NCI-H2081 treated with DMSO at 0.1 percent for 48 hours (cell line): ENCODE measurements at places on chromosomes 4 and X.

DNA sequence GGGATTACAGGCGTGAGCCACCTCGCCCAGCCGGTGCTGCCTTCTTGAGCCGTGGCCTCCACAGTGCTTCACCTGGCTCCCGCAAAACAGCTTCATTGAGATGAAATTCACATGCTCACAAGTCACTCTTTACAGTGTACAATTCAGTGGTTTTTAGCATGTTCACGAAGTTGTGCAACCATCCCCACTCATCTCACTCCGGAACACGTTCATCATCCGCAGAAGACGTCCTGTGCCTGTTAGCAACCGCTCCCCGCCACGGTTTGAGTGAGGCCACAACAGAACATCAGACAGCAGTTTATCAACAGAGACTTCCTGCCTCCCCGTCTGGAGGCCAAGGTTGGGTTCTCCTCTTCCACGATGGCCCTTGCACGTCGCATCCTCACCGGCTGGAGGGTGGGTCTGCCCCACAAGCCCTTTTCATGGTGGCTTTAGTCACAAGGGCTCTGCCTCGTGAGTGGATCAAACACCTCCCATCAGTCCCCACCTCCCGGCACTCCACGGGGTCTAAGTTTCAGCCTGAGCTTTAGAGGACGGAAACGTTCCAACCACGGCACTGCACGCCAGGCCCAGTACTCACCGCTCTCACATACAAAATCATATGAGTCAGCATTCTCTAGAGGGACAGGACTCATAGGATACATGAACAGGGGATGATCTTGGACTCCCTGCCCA, 29.6 kb upstream of the SPON2 start:
- no peak for DNase-seq

DNA sequence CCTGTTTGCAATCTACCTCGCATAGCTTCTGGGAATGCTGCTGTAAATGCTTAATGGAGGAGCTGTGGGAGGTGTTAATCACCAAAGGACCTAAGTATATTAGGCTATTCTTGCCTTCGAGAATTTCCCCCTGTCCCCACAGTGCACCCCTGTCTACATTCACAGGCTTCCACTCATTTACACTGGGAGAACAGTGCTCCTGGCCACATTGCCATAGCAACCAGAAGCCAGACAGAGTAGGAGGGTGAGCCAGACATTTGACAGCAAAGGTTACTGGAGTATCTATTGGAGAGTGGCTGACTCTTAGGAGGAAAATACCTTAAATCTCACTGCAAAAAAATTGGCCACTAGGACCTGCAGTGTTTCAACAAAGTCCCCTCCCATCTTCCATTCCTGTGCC, 185.9 kb upstream of the PBDC1 start:
- DNase-seq = no peak

DNA sequence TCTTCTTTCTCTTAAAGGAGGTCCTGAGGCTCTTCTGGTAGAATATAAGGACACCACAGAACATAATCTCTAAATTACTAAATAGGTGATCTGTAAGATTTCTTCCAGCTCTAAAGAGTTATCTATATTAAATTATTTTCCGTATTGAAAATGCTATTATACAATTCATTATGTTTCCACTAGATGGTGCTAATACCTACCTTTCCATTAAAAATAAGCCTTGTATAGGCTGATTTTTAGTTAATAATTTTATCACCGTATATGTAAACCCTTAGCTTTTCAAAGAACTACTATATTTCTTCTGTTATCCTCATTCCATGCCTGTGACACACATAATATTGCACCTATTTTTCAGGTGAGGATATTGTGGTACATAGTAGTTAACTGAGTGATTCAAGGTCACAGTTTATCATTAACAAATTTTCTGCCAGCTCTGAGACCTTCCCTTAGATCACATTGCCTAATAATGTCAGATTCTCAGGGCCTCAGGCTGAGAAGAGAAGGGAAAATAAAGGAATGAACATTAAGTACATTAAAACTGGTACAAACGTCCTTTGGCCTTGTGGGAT, 138.8 kb downstream of the TEX11 start:
- DNase-seq = no peak

DNA sequence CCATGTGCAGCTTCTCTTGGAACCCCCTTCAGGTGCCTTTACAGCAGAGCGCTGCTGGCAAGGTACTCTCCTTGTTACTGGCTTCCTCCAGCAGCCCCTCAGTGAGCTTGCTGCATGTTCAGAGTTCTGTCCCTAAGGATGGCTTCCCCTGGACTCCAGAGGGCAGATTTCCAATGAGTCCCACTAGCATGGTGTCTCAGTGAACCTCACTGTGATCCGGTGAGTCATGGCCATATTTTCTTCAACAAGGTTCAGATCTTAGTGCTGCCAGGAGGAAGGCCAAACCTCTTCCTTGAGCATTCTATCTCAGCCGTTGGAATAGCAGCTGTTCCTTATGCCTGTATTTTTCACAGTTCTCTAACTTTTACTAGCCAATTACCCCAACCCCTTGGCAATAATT, 98.8 kb downstream of the CASK start:
- no peak for DNase-seq

DNA sequence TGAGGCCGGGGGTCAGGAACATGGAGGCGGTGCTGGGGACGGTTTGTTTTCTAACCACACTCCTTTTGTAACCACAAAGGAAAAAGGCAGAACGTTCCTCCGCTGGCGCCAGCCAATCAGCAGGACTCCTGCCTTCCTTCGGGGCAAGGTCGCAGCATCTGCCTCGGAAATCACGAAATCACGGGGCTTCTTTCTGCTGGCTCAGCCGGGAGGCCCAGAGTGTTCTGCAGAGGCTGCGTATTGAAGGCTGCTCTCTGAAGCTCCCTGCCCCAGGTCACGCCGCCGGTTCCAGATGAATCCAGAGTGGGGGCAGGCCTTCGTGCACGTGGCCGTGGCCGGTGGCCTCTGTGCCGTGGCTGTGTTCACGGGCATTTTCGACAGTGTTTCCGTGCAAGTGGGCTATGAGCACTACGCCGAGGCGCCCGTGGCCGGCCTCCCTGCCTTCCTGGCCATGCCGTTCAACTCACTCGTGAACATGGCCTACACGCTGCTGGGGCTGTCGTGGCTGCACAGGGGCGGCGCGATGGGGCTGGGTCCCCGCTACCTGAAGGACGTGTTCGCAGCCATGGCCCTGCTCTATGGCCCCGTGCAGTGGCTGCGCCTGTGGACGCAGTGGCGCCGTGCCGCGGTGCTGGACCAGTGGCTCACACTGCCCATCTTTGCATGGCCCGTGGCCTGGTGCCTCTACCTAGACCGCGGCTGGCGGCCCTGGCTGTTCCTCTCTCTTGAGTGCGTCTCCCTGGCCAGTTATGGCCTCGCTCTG, 9.4 kb downstream of the TMEM187 start:
- no peak for DNase-seq

DNA sequence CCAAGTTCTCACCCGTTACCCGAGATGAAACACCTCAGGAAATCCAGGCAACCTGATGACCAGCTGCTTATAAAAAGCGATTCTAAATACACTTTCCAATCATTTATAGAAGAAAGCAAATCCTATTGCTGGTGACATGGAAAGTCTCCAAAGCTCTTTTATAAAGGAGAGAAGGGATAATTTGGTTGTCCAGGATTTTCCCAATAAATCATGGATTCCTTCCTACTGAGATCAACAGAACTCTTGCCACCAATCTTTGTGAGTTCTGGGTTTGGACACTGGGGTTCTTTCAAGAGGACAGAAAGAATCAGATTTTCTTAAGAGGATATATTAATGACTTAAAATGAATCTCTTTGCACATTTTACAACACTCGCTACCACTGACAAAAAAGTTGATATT, 24.7 kb upstream of the SOD3 start:
- no peak for DNase-seq

DNA sequence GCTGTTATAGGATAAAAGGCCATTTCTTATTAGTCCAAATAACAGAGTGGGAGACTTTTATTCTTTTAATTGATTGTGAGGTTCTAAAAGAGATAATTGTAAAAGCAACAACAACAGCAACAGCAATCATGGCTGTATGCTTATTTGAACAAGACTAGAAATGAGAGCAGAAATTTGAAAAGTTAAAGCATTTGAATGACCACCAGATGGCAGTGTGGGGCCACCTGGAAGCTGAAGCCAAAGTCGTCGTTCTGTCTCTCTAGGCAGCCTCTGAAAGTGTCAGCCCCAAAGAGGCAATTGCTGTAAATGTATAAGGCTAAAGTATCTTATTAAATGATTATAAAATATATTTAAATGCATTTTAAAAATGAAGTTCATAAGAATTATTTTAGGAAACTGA, 42.2 kb downstream of the SH2D1A start:
- peak; percentile 42 for DNase-seq

GRCh38 chr4:172750910-172751309, 417.7 kb upstream of the GALNT7 start:
- no peak for DNase-seq

DNA sequence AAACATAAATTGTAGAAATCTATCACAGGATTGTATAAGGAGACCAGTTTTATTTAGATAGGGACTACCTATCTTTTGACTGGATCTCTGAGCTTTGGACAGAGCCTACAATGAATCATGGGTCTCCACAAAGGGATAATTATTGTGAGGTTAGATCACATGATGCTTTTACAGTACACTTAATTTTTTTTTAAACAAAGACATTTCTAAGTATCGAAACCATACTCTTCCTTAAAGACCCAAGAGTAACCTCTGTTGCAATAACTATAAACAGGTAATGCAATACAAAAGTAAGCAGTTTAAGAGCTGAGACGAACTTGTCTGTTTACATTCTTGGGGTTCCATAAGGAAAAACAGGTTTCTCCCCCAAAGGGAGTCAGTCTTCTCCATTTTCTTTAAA, 64.3 kb upstream of the GABRE start:
- DNase-seq = no peak

DNA sequence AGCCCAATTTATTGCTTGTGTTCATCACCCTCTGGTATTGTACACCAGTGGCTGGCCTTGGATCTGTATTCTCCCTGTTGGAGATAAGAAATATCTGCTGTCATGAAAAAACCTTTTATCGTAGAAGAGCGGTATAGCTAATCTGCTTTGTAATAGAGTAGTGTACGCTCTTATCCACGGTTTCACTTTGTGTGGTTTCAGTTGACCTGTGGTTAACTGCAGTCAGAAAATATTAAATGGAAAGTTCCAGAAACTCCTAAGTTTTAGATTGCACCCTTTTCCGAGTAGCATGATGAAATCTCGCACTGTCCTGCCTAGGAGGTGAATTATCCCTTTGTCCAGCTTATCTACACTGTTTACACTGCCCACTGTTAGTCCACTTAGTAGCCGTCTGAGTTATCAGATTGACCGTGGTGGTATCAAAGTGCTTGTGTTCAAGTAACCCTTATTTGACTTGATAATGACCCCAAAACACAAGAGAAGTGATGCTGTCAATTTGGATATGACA, 42.4 kb downstream of the KDM6A start:
- no peak for DNase-seq

DNA sequence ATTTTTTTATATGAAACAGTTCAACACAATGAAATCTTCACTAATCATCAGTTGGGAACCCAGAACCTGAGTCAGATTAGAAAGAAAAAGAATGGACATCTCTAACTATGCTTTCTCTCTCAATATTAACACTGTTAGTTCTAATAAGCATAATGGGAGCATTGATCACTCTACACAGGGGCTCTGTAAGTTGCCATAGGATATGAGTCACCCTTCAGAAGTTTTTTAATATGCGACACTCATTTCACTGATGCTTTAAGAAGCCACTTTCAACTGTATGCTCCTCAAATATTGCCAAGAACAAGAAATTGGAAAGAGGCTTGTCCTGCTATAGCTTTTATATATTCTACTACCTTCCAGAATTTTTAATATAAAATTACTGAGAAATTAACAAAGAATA, 187.0 kb downstream of the AASDH start:
- no peak for DNase-seq

- DNase-seq = no peak
Measured at GRCh38 chr4:185457136-185457535, 14.4 kb downstream of the CCDC110 start.

- no peak for DNase-seq
Measured at GRCh38 chr4:39047681-39048080, 14.4 kb upstream of the KLHL5 start.

- no peak for DNase-seq
Measured at GRCh38 chr4:182978152-182978827, 61.1 kb upstream of the DCTD start.

GRCh38 chr4:184506527-184507121, 32.3 kb upstream of the IRF2 start:
- no peak for DNase-seq

- DNase-seq = no peak
Measured at GRCh38 chrX:116236666-116237065, 66.1 kb downstream of the AGTR2 start.

DNA sequence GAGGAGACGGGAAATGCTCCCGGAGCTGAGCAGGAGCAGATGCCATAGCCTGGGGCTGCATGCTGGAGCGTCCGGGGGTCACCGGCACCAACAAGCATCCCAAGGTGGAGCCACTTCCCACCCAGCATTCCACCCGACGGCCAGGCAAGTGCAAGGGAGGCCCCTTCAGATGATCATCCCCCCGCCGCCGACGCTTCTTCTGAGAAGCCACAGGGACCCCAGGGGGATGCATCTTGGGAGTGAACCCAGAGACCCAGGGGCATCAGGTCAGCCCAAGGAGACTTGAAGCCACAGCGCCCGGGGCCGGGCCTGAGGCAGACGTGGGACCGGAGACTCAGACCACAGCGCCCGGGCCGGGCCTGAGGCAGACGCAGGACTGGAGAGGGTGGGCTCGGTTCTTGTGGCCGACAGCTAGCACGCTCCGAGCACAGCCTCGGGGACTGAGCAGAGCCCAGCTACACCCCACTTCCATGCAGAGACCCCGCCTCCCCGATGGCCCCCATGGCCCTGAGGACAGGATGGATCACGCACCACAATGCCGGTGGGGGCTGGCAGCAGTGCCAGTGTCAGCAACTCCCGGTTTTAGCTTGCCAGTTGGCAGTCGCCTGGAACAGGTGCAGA, 33.0 kb upstream of the CPLX1 start:
- no peak for DNase-seq

DNA sequence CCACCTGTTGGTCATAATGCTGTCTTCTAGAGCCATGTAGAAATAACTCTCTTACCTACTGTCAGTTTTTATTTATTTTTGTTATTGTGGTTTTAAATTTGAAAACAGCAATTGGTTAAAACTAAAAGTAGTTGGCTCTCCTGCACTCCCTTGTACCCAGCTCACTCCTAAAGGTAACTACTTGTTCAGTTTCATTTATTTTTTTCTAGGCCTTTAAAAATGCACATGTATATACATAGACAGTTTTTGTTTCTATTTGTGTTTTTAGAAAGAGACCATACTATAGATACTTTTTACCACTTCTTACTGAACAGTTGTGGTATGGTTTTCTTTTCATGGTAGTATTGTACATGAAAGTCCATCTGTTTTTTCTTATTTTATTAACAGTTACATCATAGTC, 16.8 kb downstream of the SMAD1 start:
- DNase-seq = no peak

GRCh38 chr4:26346203-26346620, 25.4 kb downstream of the RBPJ start:
- no peak for DNase-seq

- DNase-seq = no peak
Measured at GRCh38 chr4:83631066-83631465, 95.2 kb downstream of the GPAT3 start.

GRCh38 chr4:146311238-146311970, 97.1 kb downstream of the REELD1 start:
- DNase-seq = no peak

GRCh38 chr4:137768881-137769280, 236.6 kb upstream of the PCDH18 start:
- DNase-seq = no peak

- peak; percentile 32 for DNase-seq
Measured at GRCh38 chr4:20248155-20248558, 3.5 kb upstream of the SLIT2 start.

GRCh38 chr4:151227731-151228130, 49.2 kb upstream of the PRSS48 start:
- DNase-seq = no peak

GRCh38 chr4:154152546-154152945, 339.1 kb downstream of the DCHS2 start:
- no peak for DNase-seq
